ENCODE measurements at places on chromosomes 4 and X.

- no peak for DNase-seq
These were observed 241.6 kb upstream of the HS3ST1 start for GRCh38 chr4:11670304-11670703.

DNA sequence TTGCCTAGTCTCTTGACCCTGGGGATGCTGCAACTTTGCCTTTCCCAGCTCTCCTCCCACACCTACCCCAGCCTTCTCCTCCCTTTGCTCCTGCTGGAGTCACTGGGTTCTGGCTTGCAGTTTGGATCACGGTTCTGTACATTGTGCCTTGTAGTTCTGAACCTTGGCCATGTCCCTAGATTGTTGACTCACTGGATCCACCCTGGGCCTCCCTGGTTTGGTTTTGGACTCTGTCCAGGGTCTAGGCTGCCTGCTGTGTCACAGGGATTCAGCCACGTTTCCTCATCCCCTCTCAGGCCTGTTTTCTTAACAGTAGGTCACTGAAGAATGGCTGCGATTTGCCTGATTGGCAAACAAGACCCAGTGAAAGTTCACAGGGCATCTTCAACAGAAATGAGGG lies 11.5 kb upstream of the GABRE start:
- no peak for DNase-seq

GRCh38 chr4:90844241-90844640 lies 717.0 kb downstream of the CCSER1 start:
- DNase-seq, result no peak

DNA sequence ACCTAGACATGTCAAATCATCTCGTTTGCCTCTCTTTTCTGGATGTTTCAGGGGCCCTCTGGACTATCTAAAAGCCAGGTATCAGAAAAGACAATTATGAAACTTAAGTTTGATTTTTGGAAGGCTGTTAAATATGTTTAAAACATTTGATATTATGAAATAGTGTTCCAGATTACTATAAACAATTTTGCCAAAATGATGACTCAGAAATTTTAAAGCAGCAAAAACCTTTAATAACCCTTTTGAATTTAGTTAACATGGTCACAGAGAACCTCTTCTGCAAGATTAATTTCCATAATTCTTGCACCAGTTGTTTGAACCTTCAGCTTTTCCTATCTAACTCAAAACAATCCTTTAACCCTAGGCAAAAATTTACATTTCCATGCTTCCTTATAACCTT lies 18.8 kb upstream of the FAM47E start:
- no peak for DNase-seq
